Fibroblast of mammary gland (primary cell): ENCODE measurements at places on chromosomes 5 and 9.

GRCh38 chr5:119357808-119358529 is 2.1 kb downstream of the TNFAIP8 start:
- no peak for DNase-seq

DNA sequence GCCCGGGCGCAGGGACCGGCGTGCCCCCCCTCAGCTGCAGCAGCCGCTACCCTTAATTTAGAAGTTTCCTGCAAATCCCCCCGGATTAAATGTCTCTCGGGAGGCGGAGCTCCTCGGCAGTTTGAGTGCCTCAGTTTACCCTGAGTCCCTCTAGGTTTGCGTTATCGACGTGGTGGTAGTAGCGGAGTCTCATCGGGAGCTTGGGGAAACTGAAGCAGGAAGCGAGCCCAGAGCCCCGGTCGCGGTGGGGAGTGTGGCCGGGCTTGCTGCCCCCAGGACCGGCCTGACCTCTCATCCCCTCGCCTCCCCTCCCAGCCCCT is 529 bp upstream of the TPM2 start:
- peak; percentile 64 for DNase-seq

DNA sequence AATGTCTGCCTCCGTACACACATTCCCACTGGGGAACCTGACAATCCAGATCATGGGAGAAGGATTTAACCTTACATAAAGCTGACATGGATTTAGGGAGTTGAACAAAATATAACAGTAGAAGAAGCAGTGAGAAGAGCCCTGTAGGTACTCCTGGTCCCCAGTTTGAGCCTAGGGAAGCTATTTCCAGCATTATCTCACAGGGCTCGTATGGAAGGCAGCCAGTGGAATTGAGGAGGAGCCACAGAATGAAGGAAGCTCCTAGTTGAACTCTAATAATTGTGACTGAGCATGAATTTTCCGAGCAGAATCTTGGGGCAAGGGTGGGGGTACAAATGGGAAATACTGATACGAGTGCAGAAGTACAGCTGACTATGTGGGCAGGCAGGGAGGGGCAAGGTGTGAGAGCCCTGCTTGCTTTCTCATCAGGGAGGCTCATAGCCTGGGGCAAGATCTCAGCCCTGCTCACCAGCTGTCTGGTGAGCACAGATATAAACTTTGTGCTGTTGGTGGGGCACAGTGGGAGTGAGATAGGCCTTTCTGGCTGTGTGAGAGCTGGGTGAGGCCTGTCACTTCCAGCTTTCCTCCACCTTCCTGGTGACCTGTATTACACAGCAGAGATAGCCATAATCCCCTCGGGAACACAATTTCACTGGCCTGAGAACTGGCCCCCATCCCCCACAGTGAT is 290.7 kb upstream of the IL12B start:
- no peak for DNase-seq

DNA sequence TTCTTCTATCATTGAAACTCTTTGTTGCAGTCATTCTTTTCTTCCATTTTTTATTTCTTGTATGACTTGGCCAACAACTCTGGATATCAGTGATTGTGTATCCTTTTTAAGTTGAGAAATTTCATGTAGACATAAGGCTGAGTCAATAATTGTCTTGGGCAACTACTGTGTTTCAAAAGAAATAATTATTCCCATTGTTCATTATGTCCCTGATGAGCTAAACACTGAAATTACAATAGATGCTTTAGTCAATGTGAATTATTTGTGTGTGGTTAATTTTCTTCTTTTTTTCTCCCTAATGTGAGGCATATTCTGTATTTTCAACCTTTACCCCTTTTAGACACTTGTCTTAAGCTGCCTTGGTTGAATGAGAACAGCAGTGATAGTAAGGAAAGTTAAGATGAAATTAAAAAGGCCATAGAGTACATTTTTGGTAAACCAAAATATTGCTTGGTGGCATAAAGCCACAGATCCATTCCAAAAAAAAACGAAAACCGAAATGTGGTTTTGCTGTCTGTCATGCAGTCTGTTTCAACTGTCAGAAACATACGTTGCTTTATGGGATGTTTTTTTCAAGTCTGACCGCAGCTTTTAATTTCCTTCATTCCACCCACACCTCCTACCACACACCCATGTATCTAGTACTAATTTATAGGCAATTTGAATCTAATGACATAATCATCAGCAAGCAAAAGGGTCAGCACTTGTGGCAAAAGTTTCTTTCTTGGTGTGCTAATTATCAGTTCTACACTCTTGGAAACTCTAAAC is 21.1 kb downstream of the TLE4 start:
- no peak for DNase-seq

DNA sequence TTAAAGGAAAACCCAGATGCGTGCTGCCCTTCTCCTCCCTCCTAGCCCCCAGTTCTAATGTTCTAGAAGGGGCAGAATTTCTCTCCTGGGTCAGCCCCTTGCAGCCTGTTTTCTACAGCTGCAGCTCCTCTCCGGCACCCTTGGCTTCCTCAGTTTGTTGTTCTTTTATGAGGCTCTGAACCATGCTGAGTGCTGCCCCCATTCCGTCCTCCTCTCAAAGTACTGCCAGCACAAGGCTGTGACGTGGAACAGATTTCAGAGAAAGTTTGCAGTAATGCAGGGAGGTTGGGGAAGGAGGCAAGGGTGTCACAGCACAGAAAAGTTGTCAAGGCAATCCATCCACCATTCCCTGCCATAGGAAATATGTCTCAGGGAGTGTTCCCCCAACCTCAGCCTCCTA is 63.3 kb downstream of the RGS3 start:
- no peak for DNase-seq
